ENCODE measurements at places on chromosomes 7 and 10.

DNA sequence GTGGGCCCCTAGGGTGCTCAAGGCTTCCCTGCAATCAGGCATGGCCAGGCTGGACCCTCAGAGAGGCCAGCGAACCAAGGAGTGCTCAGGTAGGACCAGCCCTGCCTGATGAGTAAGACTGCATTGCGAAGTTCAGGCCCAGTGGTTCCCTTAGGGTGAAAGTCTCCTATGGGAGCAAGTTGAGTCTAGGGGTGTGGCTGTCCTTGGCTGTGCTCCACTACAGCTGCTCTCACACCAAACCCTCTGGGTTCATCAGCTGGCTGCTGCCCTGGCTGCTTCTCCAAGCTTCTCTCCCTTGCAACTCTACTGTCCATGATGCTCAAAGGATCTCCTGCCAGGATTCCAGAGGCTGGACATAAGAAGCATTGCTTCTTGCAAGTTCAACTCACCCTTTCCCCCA lies 18.7 kb downstream of the FAM25A start:
- DNase-seq: no peak

DNA sequence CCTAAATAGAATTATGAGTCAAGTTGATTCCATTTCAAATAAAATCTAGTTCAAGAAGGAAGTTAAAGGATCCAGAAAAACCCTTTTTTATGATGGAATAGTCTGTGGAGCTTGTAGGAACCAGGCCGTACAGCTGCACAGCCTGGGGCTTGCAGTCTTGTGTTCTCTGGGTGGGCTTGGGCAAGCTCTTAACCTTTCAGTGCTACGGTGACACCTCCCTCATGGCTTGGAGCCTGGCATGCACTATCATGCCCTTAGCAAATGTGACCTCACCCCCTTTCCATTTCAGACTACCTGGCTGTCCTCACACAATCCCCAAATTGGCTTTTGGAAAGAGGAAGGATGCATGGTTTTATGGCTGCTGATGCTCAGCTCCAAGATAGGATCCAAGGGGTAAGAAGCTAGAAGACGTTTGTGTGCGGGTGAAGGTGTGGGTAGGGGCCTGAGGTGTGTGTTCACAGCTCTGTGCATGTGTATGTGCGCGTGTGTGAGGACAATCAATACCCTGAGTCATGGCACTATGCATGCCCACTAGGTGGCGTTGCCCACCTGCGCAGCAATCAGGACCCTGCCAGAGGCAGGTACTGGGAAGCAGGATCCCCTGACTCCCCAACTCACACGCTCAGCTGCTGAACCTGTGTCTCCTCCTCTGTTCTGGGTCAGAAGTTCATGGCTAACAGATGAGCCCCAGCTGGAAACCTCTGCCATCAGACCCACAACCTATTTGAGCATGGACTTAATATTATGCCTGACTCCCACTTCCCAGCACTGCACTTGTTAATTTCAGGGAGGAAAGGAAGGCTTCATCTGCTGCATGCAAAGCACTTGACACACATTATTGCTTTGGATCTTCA lies 113.4 kb downstream of the PTPN20 start:
- peak; percentile 68 for DNase-seq

DNA sequence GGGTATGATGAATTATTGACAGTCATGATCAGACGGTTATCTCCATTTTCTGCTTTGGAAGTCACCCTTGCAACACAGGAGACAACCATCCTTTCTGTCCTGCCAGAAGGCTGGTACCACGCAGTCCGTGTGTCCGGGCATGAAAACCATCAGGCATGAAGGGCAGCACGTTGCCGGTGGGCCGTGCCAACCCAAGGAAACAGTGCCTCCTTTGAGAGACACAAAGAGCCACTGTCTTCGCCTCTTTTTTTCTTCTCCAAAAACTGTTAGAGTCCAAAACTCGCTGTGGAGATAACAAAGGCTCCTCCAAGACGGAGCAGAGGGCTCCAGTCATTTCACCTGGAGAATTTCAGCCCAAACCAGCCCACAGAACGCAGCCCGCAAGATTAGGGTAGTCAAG lies 60.4 kb upstream of the ARHGAP21 start:
- DNase-seq: no peak

- DNase-seq: peak; percentile 29
Observed at GRCh38 chr10:50552771-50553535, 70.8 kb downstream of the SGMS1 start.

- no peak for DNase-seq
Observed at GRCh38 chr7:33661430-33662160, 243.7 kb upstream of the BMPER start.
